RWPE1 (cell line): ENCODE measurements at places on chromosomes 5 and 9.
A peak's percentile ranks its signal among the peaks of the same experiment; 100 is the strongest.

DNA sequence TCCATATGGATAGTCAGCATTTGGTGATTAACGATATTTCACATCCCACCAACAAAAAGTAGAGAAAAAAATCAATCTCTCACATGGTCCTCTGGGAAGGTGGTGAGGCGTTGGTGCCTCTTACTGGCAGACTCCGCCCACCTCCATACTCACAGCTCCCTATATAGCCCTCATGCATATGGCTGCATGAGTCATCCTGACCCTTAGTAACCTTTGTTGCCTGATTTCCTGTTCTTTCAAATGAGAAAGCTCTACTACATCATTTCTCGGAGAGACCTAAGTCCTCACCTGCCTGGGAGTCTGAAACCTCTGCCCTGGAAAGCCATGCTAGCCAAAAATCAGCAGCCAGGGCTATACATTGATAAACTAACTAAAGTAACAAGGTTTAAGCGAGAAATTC lies 33.3 kb upstream of the ABCA1 start:
- peak; percentile 97 for DNase-seq

DNA sequence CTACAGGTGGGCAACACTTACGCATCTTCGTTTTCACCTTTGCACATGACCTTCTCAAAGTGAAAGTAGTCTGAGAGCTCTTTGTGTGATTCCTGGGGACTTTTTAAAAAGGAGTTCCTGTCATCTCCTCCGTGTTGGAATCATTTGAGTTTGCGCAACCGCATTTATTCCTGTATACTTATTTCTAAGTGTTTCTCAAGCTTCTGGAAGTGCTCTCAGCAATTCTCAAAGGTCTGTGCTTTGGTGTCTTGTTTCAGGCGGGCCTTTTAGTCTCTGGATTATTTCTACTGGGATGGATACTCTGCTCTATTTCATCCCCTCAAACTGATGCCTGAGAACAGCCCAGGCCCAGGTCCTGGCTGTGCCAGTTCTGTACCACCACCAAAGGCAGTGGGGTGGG lies 226.5 kb upstream of the TUT7 start:
- DNase-seq, result no peak

DNA sequence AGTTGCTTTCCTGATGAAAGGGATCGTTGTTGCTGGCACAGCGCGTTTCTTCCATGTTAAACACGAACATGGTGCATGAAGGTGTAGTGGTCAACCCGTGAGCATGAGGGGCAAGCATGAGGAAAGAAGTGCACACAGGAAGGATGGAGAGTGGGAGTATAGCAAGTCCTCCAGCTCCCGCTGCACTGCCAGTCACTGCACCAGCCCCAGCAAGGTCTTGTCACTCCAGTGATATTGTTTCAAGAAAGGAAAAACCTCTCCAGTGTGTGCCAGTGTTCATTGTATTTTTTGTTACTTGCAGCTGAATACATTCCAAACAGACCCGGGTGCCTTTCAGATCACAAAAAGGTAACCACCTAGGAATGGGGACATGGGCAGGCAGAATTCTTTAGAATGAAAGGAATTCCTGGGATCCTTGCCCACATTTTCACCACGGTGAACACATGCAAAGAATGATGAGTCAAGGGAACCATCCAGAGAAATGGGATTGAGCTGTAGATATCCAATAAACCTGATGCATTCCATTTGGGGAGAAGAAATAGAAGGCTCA lies 186.3 kb downstream of the AOPEP start:
- peak; percentile 98 for DNase-seq

DNA sequence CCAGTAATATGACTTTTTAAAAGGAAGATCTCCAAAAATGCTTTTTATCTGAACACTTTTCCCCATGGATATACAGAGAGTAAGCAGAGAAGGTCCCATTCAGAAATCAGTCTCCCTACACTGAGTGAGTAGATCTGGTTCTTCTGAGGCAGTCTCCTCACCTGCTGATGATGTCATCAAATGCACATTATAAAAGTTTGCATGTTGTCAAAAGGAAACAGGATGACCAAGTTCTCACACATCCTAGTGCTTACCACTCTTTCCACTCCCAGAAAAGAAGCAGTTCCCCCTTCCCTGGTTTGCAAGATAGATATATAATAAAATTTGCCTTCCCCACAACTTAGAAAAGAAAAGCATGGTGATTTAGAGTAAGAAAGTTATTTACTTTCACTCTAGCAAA lies 180.5 kb downstream of the RAB3C start:
- DNase-seq, result no peak

GRCh38 chr9:36665921-36666431 lies 93.3 kb downstream of the MELK start:
- no peak for DNase-seq

- no peak for DNase-seq
Measured at GRCh38 chr9:22415941-22416691, 30.5 kb upstream of the DMRTA1 start.

- no peak for DNase-seq
Measured at GRCh38 chr9:33677506-33677809, 117.9 kb upstream of the PRSS3 start.

DNA sequence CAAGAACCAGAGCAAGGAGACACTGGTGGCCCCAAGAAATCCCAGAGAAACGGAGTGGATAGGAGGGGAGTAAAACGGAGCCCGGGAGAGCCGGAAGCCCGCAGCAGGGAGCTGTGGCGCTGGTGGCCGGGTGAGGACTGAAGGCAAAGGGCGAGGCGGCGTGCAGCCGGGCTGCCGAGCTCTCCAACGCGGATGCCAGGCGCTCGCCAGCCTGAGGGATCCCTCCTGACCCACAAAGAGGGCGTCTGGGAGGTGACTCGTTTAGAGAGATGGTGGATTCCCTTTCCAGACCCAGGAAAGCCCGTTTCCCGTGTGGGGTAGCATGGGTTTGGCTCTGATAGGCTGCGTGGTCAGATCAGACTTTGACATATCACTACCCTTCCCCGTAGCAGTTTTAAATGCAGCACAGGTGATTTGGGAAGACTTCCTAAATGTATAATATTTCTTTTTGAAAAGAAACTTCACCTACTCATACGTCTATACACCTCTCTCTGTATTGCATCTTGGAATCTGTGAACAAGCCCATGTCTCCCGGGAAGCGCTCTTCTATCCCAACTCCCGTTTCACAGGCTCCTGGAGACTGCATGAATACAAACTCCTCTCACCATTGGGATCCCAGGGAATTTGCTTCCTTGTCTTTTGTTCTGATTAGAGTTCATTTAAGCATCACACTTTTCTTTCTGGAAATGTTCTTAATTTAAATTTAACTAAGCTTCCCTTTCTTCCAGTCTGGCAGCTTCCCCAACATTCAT lies 158.1 kb downstream of the C9orf152 start:
- DNase-seq, result peak; percentile 50

GRCh38 chr5:5309645-5310044 lies 112.8 kb upstream of the ICE1 start:
- DNase-seq, result no peak

GRCh38 chr5:54243483-54244080 lies 66.8 kb downstream of the ARL15 start:
- peak; percentile 57 for DNase-seq

- DNase-seq, result peak; percentile 75
Measured at GRCh38 chr5:148939676-148940075, 113.3 kb downstream of the ADRB2 start.

- no peak for DNase-seq
Measured at GRCh38 chr9:135413086-135413375, 66.6 kb upstream of the PPP1R26 start.
